ENCODE measurements at places on chromosomes 7 and 10.

GRCh38 chr10:32041290-32042028 is 14.8 kb downstream of the KIF5B start:
- no peak for DNase-seq

- no peak for DNase-seq
Measured at GRCh38 chr7:83850941-83851340, 202.0 kb upstream of the SEMA3E start.

DNA sequence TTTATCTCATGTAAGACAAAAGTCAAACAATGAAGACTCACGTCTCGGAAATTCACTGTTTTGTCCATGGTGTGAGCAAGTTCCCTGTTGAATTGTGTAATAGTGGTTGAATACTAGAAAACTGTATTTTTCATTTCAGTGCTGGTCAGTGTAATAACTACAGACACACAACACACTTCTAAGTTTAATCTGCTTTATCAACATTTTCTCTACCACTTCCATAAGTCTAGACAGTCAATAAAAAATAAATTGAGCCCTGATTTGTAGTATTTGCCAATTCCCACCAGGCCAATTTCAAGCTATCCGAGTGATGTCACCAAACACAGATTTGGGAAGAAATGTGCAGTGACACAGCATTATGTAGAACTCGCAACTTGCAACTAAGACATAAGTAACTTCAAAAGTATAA is 81.9 kb downstream of the GPR141 start:
- no peak for DNase-seq

GRCh38 chr10:12348294-12348869 is 965 bp upstream of the CAMK1D start:
- DNase-seq, result no peak

DNA sequence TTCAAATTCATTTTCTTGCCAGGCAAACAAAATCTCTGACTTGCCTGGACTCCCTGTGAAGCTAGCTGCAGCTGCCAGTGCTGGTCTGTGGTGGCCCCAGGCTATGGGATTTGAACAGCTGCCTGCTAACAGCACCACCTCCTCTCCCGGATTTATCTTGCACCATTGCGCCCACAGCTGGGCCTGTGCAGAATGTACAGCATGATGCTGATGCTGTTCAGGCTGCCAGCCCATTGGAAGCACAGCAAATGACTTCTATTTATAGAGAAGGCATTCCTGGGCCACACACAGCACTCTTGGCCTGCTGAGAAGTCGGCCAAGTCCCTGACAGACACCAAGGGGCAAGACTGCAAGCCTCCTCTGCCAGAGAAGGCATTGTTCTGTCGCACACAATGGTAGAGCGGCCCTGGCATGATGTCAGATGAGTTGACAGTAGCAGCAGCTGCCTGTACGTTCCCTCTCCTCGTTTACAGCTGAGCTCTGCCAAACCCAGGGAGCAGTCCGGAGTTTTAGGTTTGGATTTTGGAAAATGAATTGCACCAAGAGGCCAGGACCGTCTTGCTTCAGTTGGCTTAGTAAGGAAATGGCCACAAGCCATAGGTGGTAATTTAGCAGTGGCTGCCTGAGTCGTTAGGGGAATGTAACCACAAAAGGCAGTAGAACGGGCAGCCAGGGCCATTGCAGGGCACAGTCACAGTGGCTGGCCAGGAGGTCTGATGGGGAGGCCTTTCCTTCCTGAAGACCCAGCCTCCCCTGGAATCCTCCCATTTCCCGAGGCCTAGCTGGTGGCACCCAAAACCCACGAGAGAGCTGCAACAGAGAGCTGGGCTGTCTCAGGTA is 38.5 kb downstream of the MTURN start:
- peak; percentile 73 for DNase-seq

DNA sequence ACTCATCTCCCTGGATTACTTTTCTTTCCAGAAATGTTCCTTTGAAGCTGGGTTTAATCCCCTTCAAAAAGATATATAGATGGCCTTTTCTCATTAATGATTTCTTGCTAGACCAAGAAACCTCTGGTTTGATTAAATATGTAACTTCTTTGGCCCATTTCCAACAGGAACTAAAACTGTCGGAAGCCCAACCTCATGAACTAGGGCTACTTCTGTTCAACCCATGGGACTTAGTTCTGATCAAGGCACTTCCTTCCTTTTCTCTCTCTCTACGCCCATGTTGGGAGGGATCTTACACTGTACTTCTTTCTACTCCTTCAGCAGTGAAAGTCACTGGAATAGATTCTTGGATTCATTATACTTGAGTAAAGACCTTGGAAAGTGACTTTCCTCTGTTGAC is 83.6 kb downstream of the TMEM106B start:
- DNase-seq, result no peak

Data from HTR-8/SVneo (cell line).